GM06990 (cell line): ENCODE measurements at places on chromosomes 4 and X.

DNA sequence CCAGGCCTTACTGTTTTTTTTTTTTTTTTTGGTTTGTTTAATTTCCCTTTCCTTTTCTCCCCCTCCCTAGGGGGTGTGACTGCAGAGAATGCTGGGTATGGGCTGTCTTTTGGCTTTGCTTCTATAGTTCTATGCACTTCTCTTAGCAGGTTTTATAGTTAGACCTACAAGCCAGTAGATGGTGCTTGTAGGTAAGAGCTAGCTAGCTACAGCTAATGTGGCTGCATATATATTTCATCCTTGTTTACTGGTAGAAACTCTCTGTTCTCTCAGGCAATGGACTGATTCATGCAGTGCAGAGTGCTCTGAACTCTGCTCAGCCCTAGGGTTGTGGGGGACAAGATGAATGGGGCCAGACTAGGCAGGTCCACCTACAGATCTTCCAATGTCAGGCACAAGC is 246.4 kb downstream of the SH2D1A start:
- DNase-seq, result no peak

DNA sequence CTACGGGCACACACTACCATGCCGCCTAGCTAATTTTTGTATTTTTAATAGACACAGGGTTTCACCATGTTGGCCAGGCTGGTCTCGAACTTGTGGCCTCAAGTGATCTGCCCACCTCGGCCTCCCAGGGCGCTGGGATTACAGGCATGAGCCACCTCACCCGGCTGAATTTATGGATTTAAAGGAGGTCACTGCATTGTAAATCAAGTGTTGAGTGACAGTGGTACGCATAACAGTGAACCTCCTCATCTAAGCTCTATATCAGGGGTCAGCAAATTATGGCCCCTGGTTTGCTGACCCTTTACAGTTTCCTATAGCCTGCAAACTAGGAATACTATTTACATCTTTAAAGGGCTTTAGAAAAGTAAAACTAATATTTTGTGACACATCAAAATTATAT is 2.6 kb upstream of the UXT start:
- DNase-seq, result no peak

DNA sequence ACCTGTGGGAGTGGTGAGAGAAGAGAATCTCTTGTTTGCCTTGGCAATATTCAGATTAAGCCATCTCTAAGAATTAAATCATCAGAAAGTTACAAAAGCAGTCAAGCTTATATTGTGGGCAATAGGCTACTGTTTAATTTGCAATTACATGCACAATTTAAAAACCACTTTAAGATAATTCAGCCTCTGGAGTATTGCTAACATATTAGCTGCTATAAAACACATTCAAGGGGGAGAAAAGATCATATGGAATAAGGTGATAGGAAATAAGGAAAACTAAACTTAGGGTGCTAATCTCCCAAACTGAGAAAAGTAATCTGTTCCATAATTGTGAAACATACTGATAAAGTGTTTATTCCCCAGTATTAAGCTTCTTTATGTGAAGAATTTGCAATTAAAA is 103.9 kb downstream of the ARAP2 start:
- DNase-seq, result no peak

GRCh38 chr4:83753260-83753659 is 217.4 kb downstream of the GPAT3 start:
- no peak for DNase-seq

- no peak for DNase-seq
Observed at GRCh38 chr4:148790691-148791090, 348.5 kb upstream of the NR3C2 start.

DNA sequence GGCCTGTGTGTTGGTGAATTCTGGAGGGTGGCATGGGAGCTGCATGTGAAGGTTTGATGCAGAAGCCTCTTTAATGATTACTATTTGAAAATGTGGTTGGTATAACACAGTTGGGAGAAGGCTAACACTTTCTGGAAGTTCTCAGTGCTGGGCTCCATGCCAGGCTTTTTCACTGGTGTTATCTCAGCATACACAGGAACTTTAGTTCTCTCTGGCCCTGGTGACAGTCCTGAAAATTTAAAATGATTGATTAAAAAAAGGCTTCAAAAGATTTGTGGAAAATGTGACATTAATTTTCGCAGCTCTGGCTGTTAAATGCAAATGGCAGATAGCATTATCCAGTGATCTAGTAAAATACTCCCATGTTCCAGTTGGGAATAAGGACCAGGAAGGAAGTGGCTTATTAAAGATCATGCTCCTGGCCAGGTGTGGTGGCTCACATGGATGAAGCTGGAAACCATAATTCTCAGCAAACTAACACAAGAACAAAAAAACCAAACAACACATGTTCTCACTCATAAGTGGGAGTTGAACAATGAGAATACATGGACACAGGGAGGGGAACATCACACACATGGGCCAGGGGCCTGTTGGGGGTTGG is 36.6 kb downstream of the DIPK2B start:
- DNase-seq, result no peak

GRCh38 chrX:141439651-141440050 is 144.9 kb downstream of the SPANXA1 start:
- DNase-seq, result no peak

GRCh38 chr4:17482716-17483115 is 29.2 kb downstream of the QDPR start:
- no peak for DNase-seq

- DNase-seq, result no peak
Observed at GRCh38 chr4:174265916-174266315, 17.6 kb downstream of the FBXO8 start.

DNA sequence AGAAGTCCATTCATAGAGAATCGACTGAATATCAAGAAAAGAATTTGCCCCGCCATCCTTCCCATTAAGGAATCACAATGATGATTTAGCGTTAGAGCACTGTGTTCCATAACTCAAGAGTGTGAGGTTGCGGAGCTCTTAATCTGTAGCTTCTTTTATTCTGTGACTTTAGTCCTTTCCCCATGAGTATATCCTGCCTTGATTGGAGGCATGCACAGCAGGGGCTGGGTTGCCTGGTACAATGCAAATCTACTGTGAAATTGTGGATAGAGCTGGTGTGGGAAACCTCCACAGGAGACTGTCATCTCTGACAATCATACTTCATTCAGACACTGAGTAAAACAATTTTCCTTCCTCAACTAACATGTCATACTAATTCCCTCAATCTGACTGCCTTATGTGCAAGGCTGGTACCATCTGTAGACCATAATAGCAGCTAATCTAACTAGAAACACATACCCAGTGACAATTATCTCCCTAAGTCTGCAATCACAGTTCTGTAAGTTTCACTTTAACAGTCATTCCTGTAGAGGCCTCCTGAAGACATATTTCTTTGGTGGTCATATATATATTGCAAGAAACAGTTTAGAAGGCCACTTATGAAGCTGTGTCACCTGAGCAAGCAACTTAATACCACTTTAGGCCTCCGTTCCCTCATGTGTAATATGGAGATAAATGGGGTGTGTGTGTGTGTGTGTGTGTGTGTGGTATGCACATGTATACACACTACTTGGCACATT is 355.2 kb upstream of the FAM241A start:
- no peak for DNase-seq

- no peak for DNase-seq
Observed at GRCh38 chrX:5915783-5916182, 312.9 kb downstream of the NLGN4X start.

DNA sequence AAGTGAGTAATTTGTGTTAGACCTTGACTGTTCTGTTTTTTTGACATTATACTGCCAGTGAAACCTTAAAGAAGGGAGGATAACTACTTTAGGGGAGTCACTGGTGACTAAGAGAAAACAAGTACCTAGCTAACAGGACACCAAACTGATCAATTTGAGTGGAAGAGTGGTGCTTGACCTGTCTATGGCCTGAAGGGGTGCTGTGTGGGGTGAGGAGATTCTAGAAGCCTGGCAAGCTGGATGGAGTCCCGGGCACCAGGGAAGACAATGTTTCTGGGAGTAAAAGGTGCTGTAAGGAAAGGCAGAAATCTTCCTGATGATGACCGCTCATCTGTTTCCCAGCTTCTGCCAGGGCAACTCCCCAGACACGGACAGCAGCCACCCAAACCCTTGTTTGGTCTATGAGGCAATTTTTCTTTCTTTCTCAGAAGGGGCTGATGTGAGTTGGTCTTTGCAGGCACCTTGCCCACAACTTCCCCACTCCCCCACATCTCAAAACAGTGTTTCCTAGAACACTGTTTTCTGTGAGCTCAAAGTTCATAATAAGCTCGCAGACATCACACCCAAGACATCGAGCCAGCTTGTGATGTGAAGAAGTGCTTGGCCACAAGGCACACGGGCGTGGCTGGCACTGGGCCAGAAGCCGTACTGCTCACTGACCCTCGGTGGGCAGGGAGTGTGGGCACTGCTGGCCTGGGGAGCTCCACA is 4.6 kb downstream of the TXK start:
- DNase-seq, result no peak

- no peak for DNase-seq
Observed at GRCh38 chrX:40922307-40922706, 162.9 kb upstream of the USP9X start.
